ENCODE measurements at places on chromosomes 3 and 15.

DNA sequence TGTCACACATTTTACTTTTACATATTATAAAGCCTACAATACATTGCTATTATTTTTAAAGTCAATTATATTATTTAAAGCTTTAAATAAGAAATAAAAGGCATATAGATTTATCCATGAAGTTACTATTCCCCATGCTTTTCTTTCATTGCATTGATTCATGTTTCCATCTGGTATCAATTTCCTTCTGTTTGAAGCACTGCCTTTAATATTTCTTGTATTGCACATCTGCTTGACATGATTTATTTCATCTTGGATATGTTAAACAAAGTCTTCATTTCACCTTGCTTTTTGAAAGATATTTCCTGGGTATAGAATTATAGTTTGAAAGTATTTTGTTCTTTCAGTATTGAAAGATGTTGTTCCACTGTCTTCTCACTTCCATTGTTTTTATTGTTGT is 174.3 kb upstream of the MBNL1 start:
- DNase-seq, result no peak

DNA sequence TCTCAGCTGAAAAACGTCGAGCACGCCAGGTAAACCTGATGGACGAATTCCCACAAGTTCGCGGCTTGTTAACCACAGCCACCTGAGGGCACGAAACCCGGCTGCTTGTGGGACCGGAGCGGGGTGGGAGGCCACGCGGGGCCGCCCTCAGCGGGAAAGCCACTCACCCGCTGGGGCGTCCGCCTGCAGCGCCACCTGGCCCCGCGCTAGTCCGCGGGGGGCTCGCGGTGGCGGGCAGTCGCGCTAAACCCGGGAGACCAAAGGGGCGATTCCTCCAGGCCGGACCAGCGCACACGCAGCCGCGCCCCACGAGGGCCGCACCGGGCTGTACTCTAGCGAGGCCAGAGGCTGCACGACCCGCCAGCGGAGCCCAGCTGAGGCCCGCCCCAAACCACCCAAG is 15.7 kb upstream of the CFAP161 start:
- no peak for DNase-seq

GRCh38 chr15:63794271-63794670 is 39.5 kb downstream of the HERC1 start:
- DNase-seq, result no peak

DNA sequence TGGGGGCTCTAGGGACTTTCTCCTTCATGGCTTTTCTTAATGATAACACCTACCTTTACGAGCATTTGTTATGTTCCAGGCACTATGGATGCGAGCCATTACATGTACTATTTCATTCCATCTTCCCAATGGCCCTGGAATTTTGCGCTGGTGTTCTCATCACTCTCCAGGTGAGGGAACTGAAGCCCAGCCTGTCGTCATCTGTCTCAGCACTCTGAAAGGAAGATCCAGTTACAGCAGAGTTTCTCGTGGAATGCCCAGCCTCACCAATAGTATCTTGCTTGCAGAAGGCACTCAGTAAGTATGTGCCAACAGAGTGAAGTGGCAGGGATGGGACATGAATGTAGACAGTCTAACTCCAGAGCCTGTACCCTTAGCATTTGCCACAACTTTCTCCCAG is 56.8 kb downstream of the NOX5 start:
- no peak for DNase-seq

- no peak for DNase-seq
Measured at GRCh38 chr15:85956532-85957275, 123.0 kb upstream of the AGBL1 start.

DNA sequence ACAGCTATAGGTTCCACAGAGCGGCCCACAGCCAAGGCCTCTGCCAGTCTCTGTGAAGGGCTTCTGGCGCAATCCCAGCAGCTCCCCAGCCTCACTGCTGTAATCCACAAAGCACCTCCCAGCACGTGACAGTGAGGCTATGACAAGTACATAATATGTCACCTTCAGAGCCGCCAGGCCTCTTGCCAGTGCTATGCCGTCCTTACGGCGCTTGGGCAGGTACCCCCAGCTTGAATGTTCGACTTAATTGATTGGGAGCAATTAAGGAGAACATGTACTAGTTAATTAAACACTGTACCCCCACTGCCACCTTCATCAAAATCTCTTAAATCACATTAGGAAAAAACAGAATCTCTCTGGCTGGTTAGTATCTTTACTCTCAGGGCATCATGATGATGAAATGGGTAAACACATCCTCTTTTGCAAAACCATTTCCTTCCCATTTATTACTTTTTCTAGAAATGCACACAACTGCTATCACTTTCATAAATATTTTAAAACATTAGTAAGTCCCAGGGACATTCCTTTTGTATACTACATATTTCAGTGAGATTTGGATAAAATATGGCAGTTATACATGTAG is 169.9 kb downstream of the XXYLT1 start:
- no peak for DNase-seq

DNA sequence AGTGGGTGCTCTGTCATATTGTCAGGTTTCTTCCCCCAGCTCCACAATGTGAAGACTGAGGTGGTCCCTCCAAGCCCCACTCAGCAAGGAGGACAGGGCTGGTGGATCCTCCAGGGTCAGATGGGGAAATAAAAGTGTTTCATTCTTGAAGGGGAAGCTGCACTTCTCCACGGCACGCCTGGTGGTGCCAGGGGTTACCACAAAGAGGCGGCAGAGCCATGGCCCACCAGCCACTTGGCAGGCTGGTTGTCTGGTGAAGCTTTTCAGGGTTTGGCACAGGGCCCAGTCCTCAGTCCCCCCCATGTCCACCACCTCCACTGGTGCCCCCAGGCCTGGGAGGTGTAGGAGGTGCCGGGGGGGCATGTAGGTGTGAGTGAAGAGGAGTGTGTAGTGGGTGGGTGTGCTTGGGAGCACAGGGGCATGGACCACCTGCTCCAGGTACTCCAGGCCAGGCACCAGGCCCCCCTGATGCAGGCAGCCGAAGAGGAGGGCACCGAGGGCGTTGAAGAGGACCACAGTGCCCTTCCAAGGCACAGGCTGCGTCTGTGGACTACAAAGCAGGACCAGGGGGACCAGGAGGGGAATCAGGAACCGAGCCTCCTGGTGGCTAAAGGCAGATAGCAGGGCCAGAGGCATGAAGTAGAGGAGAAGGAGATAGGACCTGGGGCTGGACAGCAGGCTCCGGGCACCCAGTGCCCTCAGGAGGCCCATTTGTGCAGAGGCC is 5.0 kb upstream of the NCBP2 start:
- no peak for DNase-seq

DNA sequence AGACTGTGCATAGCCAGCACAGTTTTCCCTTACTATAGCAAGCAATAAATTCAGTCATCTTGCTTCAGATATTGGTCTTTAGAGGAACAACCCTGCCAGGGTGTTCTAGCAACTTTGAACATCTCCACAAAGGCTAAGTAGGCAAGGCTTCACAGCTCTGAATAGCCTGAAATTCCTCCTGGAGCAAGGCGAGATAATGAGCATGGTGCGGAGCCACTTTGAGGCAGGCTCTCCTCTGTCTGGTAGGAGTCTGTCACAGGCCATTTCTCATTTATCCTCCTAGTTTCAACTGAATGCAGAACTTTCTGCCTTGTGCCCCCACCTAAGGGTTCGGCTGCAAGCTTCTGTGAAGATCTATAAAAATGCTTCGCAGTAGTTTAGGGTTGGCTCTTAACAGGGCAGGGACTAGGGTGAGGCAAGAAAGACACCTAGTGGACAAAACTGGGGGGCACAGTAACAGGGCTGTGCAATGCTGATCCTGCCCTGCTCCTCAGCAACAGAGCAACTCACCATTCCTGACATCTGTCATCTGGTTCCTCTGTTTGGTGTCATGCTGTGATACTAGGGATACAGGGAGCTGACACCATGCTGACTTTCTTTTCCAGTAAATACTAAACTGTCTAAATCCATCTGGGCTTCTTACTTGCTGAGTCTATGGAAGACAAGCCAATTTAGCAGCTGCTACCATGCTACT is 16.6 kb upstream of the EHHADH start:
- DNase-seq, result no peak

GRCh38 chr3:4855676-4856075 is 123.6 kb upstream of the BHLHE40 start:
- DNase-seq, result no peak

DNA sequence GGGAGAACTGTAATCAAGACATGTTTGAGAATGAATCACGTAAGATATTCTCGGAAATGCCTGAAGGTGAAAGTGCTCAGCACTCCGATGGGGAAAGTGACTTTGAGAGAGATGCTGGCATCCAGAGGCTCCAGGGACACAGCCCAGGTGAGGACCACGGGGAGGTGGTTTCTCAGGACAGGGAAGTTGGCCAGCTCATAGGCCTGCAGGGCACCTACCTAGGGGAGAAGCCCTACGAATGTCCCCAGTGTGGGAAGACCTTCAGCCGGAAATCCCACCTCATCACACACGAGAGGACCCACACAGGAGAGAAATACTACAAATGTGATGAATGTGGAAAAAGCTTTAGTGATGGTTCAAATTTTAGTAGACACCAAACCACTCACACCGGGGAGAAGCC is 19.8 kb downstream of the ZSCAN2 start:
- no peak for DNase-seq

- peak; percentile 79 for DNase-seq
Measured at GRCh38 chr15:100918034-100918689, 995 bp upstream of the LRRK1 start.

GRCh38 chr15:70617076-70617910 is 146.1 kb downstream of the UACA start:
- DNase-seq, result no peak
